ENCODE measurements at places on chromosomes 4 and X.

- DNase-seq: peak; percentile 72
These were observed 6.3 kb upstream of the TRPC5OS start for GRCh38 chrX:111869639-111870034.

DNA sequence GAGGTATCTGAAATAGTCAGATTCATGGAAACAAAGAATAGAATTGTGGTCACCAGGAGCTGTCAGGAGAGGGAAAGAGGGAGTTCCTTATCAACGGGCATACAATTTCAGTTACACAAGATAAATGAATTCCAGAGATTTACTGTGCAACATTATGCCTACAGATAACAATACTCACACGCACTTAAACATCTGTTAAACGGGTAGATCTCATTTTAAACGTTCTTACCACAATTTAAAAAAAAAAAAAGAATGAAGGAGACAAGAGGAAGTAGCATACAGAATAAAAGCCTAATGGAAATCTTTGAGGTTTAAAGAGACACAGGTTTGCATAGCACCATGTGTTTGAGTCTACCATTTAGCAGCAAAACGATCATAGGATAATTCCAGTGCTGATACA, 298.0 kb downstream of the DKK2 start:
- DNase-seq: no peak

DNA sequence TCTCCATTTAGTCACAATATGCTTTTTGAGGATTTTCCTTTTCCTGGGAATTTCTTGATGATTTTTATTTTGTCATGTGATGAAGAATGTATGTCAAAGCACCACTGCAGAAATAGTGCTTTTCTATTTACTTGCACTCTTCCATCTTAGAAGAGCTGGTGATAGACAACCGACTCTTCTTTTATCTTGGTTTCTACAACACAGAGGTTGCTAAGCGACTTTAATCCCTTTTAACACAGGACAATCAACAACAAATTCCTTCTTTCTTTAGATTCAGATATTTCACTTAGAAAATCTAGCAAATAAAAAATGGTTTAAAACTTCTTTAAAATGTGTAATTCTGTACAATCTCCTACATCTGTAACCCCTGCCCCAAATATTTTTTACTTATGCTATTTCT, 34.6 kb downstream of the TET2 start:
- no peak for DNase-seq

GRCh38 chrX:318068-318738, 393 bp downstream of the GTPBP6 start:
- peak; percentile 99 for DNase-seq

- DNase-seq: peak; percentile 79
These were observed 292.0 kb downstream of the CCSER1 start for GRCh38 chr4:90419124-90419711.

DNA sequence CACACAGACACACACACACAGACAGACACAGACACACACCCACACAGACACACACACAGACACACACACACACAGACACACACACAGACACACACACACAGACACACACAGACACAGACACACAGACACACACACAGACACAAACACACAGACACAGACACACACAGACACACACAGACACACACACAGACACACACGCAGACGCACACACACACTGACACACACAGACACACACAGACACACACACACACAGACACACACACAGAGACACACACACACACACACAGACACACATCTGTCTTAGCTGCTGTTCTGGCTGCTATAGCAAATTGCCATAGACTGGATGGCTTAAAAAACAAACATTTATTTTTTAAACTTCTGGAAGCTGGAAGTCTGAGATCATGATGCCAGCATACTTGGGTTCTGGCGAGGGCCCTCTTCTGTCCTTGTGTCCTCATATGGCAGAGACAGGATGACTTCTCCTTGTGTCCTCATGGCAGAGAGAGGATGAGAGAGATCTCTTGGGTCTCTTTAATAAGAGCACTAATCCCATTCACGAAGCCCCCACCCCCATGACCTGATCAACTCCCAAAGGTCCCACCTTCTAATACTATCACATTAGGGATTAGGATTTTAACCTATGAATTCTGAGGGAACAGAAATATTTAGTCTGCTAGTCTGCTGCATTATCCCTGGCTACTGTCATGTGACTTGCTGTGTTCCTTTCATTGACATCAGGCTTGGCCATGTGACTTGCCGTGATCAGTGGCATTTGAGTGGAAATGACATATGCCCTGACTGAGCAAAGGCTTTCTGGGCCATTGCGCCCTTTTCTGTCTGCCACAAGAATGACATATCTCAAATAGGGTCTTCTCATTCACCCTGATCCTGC, 32.7 kb upstream of the RASGEF1B start:
- DNase-seq: no peak

GRCh38 chr4:113760795-113761619, 531 bp downstream of the CAMK2D start:
- peak; percentile 52 for DNase-seq

DNA sequence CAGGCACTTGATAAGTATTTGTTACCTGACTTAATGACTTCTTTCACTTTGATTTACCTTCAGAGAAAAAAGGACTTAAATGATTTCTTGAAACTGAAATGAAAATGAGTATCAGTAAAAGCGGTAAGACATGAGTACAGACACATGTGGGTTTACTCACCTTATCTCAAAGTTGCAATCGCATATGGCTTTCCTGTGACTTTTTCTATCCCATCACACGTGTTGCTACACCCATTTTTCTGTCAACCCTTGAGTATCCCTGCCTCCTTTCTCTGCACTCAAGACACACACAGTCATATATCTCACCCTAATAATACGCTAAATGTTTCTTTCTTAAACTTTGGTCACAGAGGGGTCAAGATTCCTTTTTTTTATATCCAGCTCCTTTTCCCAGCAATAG, 11.0 kb upstream of the ARHGEF38 start:
- no peak for DNase-seq

DNA sequence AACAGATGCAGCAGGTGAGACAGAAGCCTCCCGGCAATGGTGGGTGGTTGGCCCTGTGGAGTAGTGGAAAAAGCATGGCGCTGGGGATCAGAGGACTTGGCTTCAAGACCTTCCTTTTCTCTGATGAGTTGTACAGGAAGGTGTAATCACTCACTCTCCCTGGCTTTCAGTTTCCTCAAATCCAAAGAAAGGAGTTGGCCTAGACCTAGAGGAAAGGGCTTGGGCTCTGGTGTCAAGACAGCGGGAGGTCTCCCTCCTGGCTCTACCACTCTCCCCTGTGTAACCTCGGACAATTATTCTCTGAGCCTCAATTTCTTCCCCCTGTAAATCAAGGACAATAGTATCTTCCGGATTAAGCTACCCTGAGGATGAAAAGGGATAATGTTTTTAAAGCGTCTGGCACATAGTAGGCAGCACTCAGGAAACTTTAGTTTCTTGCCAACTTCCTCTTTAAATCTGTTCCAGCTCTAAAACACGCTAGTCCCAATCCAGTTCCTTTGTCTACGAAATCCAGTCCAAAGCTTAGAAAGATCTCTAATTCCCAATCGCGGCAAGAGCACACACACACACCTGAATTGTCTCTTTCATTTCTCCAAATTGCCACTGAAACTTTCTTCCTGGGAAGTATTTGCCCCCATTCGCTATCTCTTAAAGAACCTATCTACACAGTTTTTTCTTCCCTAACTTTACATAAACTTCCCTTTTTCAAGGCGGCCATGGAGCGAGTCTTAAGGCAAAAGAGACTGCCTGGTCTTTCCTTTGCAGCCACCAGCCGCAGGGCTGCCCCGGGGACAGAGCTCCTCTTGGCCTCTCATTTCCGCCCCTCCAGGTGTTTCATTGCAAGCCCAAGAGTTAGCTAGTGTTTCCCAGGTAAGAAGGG, 29.9 kb upstream of the GPC4 start:
- DNase-seq: peak; percentile 47
